BE2C (cell line): ENCODE measurements at places on chromosomes 6 and 20.

DNA sequence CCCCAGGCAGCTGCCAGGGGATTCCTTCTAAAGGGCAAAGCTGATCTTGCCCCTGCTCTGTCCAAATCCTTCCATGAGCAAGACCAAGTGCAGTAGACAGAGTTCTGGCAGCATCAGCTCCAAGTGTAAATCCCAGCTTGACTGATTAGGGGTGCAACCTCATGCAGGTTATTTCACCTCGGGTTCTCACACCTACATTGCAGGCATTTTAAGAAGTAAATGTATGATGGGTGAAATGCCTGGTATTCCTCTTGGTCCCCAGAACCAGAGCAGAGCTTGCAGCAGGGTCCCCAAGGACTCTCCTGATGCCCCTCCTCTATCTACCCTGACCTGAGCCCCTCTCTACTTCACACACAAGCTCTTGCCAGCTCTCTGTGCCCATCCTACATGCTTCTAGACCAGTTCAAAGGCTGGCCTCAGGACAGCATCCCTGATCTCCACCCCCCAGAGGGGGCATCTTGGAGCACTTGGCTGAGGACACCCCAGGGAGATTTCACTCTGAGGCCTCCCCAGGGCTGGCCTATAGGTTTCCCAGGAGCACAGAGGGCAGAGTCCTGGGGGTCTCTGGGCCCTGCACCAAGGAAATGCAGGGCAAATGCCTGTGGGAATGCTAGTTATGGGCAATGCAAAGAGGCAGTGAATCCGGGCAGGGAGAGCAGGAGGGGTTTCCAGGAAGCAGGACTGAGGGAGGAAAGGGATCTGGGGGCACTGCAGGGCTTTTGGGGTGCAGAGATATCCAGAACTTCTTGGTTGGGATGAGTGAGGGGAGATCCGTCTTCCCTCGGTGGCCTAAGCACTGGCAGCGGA lies 1.0 kb downstream of the LZTS3 start:
- no peak for DNase-seq

DNA sequence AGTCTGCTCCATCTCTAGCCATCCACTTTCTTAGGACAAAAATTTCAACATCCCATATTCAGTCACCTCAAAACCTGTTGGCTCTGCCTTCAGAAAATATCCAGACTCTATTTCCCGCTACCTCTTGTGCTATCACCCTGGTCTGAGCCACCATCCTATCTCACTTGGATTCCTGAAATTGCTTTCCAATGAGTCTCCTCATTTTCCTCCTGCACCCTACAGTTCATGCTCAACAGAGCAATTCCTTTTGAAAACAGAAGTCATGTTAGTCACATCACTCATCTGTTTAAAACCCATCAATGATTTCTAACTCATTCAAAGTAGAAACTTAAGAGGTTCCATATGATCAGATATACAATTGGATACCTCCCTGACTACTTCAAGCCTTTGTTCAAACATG lies 229.9 kb downstream of the ADGRG6 start:
- DNase-seq: no peak

DNA sequence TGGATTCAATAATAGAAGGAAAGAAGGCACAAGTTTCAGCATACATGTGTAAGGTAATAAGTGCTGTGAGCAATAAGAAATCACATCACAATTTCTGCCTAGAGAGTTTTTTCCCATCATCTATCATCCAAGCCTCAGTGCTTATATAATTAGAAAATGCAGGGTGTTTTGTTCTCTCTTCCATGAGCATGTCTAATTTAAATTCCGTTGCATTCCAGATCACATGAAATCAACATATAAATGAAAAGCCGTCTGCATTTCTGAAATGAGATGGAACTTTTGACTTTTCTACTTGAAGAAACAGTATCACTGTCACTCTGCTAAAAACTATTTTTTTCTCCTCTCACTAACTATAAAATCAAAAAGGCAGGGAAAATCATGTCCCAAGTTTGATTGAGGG lies 74.5 kb upstream of the CD2AP start:
- no peak for DNase-seq

- peak; percentile 47 for DNase-seq
Measured at GRCh38 chr6:128491610-128492206, 28.7 kb downstream of the PTPRK start.

DNA sequence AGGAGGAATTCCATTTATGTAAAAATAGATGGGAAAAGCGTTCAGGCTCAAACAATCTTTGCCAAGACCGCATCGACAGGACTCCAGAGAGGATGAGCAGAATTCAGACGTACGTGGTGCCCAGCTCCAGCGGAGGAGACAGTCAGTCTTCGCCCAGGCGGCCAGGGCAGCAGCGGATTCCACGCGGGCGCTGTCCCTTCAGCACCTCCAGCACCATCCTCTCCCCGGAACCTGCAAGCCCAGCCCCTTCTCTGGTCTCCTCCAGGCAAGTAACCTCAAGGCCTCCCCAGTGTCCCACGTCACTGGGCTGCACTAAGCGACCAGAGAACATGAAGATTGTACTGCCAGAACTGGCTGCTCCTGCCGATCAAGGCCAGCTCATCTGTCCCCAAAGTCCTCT lies 2.8 kb upstream of the KCNQ2 start:
- DNase-seq: no peak

DNA sequence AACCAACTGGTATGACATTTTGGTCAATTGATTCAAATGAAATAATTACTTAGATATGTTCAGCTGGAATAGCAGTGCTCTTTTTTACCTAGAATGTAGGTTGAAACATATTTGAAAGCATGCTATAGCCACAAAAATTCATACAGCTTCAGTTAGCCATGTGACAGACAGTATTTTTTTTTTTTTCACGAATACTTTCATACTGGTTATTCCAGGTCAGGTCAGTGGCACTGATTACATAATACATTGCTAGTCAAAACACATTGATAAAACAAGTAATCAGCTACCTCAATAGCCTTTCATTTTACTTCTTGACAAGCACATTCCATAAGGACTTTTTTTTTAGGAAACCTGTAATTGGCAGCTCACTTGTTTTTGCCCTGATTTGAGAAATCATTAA lies 222.6 kb downstream of the EYA4 start:
- no peak for DNase-seq

- DNase-seq: no peak
Measured at GRCh38 chr6:121959501-121959900, 440.0 kb upstream of the HSF2 start.

DNA sequence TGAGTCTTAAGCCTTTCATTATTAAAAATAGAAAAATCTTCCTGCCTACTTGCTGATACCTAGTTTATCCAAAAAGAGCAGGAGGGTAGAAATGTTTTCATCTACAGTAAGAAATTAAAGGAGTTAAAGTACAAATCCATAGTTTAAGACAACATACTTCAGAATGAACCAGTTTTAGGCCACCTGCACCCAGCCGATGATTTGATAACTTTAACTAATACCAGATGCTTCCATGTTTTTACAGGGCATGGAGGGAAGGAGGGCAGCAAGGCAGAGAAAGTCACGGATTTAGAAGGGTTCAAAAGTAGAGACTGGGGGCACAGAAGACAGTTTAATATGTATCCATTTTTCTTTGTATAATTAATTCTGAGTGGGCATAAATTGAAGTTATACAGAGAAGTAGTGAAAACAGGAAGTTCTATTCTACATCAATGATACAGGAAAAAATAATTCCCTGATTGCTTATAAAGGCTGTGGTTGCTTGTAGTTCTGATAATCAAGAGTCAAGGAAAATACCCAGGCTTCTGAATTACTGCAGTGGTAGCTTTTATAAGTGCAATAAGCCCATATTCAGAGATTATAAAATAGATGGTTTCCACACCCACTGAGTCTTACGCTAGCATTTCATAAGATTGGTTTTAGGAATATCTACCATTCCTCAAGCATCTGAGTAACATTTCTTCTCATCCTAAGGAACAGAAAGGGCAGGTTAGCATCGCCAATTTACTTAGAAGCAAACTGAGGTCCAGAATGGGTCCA lies 72.0 kb downstream of the GMDS start:
- no peak for DNase-seq

- no peak for DNase-seq
Measured at GRCh38 chr6:86789779-86790411, 147.4 kb upstream of the HTR1E start.

GRCh38 chr6:111789598-111789997 lies 83.7 kb downstream of the FYN start:
- no peak for DNase-seq

DNA sequence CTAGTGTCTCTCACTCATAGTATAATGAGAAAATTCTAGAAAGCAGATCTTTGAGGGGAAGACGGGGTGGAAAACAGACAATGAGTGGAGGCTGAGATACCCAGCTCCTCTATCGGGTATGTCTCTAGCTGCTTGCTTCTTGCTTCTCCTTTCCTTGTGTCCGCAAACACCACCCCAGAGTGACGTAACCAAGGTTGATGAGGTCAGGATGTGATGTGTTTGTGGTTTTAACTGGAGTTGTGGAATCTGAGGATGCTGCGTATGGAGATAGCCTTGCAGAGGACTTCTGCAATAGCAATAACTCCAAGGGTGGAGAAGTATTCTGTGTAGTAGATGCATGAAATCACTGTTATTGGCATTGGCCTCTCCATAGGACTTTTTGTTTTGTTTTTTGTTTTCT lies 132.7 kb upstream of the IFNGR1 start:
- no peak for DNase-seq

GRCh38 chr20:19944772-19945459 lies 72.2 kb upstream of the NAA20 start:
- no peak for DNase-seq

DNA sequence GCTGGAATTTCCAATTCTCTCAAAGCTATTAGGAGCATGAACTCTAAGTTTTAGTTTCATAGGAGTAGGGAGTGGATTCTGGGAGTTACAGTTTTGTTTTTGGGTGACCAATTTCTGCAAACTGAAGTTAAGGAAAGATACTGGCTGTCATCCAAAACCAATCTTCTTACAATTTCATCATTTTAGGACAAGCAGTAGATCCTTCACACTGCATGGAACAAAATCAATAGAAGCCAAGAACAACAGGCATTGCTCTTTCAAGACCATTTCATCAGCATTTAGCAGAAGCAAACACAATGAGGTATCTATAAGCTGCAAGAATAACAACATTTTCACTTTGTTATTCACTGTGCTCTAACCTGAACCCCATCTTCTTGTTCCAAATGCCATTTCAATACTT lies 173.0 kb downstream of the GMDS start:
- DNase-seq: no peak

- no peak for DNase-seq
Measured at GRCh38 chr6:11659757-11660156, 118.8 kb downstream of the ADTRP start.

GRCh38 chr20:45826381-45827019 lies 612 bp downstream of the TNNC2 start:
- DNase-seq: no peak

DNA sequence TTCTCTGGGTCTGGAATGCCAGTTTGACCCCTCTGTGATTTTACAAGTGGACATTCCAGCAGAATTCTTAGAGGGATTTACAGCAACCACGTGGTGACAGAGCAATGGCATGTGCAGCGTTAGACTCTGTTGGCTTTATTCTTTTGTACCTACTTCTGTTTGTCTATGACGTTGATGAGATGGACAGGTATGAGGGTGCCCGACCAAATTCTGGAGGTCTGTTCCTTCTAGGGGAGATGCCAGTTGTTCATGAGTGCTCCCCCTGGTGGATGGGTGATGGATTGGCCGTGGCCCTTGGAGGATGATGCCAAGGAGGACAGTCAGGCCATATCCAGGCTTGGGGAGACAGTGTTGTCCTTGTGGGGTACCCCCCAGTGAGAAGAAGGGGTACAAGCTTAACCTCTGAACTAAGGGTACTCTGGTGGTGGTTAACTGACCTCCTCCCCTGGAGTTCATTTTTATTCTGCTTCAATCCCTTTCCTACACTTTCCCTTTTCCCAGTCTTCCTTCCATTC lies 198.6 kb downstream of the DTNBP1 start:
- peak; percentile 33 for DNase-seq

GRCh38 chr6:35415065-35415891 lies 36.9 kb upstream of the FANCE start:
- peak; percentile 68 for DNase-seq

DNA sequence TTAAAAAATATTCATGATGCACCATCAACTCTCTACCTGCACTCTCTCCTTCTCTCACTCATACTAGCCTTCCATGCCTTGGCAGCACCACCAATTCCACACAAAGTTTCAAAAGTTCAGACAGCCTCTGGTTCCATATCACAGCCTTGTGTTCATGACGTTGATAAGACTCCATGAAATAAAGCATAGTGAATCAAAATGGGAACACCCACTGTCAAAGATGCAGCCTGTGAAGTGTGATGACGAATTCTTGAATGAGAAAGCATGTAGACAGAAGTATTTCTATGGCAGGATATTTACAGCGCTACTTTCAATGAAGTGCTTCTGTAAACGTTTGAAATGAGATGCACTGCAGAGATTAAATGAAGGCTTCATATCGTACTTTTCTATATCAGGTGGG lies 77.3 kb upstream of the FERMT1 start:
- DNase-seq: no peak
